Activated T-helper 1 cell treated with anti-CD3 and anti-CD28 coated beads, Interleukin-2, amount 50 U/mL, for 16 hours (primary cell): ENCODE measurements at places on chromosomes 1 and 21.

- no peak for DNase-seq
Observed at GRCh38 chr1:219712506-219712905, 99.6 kb upstream of the ZC3H11B start.

DNA sequence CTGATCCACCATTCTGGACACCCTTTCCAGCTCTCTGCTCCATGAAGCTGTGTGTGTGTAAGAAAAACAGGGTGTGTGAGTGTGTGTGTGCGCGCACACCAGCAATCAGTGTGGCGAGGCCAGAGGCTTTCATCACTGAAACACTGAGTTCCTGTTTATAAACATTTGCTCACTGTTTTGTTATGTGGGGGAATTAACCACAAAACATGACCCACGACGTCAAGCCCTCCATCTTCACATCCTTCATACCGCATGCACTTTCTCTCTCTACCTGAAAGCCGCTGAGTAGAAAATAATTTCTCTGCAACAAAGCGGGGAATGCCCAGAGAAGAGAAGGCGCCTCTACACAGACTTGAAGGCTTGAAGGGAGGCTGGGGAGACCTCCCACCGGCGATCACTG, 148.9 kb upstream of the IRF2BP2 start:
- no peak for DNase-seq

GRCh38 chr1:61609040-61609439, 115.9 kb downstream of the TM2D1 start:
- no peak for DNase-seq

DNA sequence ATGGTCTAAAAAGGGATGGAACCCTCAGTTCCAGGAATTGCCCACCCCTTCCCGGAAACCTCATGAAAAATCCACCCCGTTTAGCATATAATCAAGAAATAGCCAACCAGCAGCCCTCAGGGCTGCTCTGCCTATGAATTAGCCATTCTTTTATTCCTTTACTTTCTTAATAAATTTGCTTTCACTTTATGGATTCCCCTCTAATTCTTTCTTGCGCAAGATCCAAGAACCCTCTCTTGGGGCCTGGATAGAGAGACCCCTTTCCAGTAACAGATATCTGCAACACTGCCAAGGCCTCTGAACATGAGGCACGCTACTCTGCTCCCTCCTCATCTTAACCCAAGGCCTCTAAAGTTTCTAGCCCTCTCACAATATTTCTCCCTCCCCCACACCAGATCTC, 58.9 kb upstream of the POU2F1 start:
- no peak for DNase-seq

GRCh38 chr1:53681977-53682685, 56.8 kb downstream of the GLIS1 start:
- DNase-seq, result no peak

GRCh38 chr1:39269791-39270342, 65.4 kb downstream of the MACF1 start:
- no peak for DNase-seq
